ENCODE measurements at places on chromosomes 7 and 10.

GRCh38 chr7:112596260-112596659 is 115.5 kb downstream of the LSMEM1 start:
- DNase-seq: no peak

- DNase-seq: no peak
These were observed 15.6 kb downstream of the ABCC2 start for GRCh38 chr10:99798031-99798430.

DNA sequence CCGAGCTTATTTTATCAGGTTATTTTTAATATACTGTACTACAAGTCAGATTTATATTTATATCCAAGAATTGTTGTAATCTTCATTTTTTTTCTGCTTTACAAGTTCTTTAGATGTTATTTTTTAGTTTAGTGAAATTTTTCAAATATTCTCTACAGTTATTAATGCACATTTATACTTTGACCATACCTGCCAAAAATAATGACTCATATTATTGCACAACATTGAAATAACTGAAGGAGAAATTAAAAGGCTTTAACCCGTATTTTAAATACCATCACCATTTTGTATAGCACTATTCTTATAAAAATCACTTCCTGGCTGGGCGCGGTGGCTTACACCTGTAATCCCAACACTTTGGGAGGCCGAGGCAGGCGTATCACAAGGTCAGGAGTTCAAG is 278.5 kb downstream of the BICC1 start:
- no peak for DNase-seq

DNA sequence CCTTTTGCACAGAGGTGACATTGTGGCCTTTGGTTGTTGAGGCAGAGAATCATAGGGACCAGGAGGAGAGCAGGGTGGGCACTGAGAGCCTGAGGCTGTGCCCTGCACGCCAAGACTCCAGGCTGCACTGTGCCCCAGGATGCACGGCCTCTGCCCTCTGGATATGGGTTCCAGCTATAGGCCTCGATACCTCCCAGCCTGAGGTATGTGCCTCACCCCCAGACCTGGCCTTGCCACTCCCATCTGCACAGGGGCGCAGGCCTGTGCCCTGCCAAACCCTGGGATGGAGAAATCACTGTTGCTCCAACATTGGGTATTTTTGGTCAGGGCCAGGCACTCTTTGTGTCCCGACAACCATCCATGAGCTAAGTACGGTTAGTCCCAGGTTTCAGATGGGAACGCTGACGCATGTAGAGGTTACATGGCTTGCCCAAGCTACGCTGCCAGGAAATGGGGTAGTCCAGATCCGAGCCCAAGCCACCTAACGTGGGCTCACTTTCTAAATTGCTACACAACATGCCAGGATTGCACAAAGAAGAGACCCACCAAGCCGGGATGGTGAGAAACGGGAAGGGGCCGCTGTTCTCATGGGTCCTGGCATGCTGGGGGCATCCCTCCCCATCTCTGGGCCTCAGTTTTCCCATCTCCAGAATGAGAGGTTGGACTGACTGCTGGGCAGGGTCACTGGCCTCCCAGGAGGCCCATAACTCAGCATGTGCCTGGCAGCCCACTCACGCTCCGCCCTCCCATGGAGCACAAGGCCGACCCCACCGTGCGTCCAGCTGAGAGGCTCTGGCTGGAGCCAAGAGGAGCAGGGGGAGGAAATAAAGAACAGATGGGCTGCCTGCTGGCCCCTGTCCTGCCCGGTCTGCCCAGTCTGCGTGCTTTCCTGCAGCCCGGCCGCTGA is 44.2 kb downstream of the ZCCHC24 start:
- DNase-seq: no peak

- no peak for DNase-seq
These were observed 323.6 kb downstream of the BBS9 start for GRCh38 chr7:33452805-33453502.

GRCh38 chr7:88338503-88338902 is 31.8 kb upstream of the STEAP4 start:
- DNase-seq: no peak
